ENCODE measurements at places on chromosomes 6 and 20.
A peak's percentile ranks its signal among the peaks of the same experiment; 100 is the strongest.

DNA sequence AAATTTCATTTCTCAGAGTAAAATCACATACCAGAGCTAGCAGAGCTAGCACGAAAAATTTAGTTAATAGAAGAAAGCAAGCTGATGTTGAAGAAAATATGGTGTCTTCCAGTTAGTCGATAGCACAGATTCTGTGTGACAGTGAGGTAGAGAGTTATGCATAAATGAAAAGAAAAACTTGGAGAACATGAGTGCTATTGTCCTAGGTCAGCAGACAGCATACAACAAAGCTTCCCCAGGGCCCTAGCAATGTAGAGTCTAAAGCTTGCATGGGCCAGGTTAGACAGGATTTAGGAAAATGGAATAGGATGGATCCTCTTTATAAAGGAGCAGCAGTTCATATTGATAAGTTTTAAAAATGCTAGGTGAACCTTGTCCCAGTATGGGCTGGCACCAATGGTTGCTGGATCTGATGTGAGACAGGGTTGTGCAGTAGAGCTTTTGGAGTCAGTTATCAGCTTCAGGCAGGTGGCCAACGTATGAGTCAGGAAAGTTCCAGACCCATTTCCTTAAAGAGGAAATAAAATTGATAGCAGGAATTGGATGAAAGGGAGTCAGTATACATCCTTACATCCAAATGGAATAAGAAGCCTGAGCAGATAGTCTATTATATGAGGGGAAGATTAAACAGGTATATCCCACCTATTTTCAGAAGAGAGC lies 277.2 kb downstream of the FRK start:
- DNase-seq, result no peak

DNA sequence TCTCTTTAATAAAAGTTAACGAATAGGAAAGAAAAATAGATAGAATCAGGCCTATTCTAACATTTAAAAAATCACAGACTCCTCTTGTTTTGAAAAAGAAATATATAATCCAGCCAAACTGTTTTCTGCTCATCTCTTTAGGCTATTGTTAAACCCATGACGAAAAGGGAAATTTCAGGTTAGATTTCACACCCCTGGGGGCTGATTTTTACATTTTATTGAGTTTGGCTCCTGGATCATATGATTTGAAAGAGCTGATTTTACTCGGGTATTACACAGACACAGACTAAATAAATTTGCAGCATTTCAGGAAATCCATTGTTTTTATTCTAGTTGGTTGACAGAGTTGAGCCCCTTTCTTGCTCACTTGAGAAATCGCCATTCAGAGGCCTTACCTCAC lies 135.8 kb upstream of the HMGCLL1 start:
- DNase-seq, result no peak

DNA sequence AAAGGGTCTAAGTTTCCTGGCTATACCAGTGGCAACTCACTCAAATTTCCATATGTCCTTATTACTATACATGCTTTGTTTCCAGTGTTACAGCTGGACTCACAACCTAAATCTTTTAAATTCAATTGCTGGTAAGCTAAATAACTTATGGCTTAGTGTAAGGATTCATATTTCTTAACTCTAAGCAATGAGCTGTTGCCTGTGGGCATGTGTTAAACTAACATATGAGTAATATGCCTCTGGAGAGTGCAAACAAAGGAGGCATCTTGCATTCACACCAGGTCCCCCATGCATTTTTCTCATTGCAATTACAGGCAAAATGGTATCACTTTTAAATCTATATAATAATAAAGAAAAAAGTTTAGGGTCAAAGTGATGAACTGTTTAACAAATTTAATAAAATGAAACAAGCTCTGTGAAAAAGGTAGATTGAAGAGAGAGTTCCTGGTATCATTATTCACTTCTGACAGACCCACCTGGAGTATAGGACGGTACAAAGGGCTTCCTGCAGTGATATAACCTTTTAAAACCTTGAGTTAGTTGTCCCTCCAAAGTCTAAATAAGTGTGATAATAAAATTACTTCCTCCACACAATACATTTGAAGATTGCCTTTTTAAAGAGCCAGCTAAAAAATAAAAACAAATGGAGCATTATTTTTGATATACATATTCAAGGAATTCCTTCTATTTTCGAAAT lies 57.6 kb upstream of the HMGCLL1 start:
- no peak for DNase-seq

DNA sequence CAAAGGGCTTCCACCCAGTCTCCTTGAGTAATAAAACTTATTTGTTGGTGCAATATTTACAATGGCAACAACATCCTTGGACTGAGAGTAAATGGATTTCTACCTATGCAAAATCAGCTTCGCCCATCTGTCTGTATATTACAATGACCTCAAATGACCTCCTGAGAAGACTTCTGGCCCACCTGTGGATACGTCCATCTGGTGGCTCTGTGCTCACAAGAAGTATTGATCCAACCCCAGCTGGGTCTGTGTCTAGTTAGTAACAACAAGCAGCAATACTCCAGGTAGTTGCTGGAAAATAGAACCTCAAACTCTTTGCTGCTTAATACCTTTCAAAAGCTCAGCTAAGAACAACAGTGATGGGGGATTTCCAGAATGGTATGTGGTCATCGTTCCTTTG lies 34.7 kb upstream of the GSTA4 start:
- DNase-seq, result no peak

GRCh38 chr6:123022975-123023374 lies 26.9 kb downstream of the CLVS2 start:
- DNase-seq, result no peak

DNA sequence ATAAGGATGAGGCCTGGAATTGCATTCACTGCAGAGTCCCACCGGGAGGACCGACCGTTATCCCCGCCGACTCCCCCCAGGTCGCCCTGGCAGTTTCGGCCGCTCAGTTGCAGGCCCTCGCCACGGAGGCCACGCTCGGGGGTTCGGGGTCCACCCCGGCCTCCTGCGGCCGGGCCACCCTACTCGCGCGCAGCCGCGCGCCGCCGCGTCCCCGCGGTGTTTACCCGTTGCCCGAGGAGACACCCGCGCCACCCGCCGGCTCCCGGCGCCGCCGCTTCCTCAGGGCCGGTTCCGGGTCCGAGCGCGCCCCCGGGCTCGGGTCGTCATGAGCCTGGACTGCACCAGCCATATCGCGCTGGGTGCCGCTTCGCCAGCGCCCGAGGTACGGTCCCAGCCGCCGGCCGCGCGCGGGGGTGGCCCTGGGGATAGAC lies at the start of gene CCDC170:
Gene CCDC170, plus strand, starts transcription at position 214 of the 431 bp plus-strand sequence. Its CDS starts 112 bp downstream, at position 326.
- DNase-seq, result peak; percentile 38

DNA sequence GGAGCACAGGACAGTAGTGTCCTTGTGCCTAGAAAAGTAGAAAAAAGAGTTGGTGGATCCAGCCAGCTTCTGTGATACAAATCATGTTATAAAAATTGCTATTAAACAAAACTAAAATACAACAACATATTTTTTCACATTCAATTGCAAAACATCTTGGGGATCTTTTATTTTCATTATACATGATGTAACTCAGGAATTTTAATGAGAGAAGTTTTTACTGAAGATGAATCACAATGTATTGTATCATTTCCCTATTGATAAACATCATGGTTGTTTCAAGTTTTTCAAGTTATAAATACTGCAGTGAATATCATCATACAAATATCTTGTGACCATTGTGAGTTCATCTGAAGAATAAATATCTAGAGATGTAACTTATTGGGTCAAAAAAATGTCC lies 608.0 kb downstream of the PHF3 start:
- DNase-seq, result no peak

DNA sequence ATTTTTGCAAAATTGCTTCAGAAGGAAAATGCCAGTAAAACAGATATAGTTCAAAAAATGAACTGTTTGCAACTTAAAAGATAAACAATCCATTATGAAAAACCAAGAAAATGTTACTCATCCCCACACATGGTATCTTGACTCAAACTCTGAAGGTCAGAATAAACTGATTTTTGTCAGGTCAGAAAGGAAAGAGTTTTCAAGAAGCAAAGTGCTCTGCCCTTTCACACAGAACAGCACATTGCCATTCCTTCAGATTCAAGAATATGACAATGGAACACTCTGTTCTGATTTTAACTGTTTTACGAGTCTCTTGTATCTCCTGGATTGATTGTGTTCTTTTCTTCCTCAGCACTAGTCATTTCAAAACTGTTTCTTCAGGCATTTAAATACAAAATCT lies 33.8 kb upstream of the NT5E start:
- no peak for DNase-seq

DNA sequence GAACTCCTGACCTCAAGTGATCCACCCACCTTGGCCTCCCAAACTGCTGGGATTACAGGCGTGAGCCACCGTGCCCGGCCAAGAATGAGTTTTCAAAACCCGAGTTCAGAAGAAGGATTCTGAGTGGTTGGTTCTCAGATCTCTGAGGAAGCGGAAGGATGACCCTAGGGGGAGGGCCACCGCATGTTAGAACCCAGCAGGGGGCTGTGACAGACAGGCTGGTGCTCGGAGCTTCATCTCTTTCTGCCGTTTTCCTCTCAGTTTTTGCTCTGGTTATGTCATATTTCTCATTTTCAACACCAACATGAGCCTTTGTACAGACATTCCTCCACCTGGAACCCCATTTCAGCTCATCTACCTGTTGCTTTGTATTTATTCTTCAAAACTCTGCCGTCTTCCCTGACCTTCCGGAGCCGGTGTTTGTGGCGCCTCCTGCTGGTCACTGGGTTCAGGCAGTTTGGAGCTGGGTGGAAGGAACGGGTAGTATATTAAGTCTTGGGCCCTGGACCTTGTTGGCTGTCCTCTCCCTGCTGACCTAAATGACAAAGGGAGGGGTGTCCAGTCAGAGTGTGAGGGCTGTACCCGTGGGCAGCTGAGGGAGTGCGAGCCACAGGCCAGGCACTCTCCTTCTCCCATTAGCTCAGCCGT lies at the start of gene DEFB123:
Gene DEFB123, plus strand, starts transcription at position 621 of the 648 bp plus-strand sequence. CDS start 67 bp downstream, outside the sequence.
- no peak for DNase-seq

DNA sequence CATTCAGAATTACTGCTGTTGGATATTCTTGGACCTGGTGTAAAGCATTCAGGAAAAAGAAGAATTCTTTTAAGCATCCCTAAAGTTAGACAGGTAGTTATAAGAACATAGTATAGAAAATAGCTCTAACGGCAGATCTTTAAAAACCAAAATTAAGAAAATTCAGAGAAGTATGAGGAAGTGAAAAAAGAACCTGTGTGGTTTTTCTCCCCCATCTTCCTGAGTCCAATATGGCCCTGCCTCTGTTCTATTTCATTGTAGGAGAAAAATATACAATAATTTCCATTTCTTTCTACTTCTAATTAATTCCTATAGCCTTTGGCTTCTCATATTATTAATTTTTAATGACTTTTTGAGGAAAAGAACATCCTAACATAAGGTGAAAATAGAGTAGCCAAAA lies 47.1 kb downstream of the FHL5 start:
- DNase-seq, result no peak

GRCh38 chr6:133093956-133094355 lies 147.2 kb upstream of the EYA4 start:
- no peak for DNase-seq

GRCh38 chr20:50628853-50629669 lies 62.3 kb downstream of the RIPOR3 start:
- no peak for DNase-seq

DNA sequence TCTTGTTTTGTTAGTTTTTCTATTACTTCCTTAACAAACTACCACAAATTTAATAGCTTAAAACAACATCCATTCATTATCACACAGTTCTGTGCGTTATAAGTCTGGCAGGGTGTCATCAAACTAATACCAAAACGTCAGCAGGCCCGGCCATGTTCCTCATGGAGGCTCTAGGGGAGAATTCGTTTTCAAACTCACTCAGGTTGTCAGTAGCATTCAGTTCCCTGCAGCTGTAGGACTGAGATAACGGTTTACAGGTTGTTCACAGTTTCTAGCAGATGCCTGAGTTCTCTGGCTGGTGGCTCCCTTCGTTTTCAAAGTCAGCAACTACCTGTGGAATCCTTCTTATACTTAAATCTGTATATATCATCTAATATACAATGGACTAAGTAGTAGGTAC lies 72.5 kb upstream of the PRSS16 start:
- no peak for DNase-seq

DNA sequence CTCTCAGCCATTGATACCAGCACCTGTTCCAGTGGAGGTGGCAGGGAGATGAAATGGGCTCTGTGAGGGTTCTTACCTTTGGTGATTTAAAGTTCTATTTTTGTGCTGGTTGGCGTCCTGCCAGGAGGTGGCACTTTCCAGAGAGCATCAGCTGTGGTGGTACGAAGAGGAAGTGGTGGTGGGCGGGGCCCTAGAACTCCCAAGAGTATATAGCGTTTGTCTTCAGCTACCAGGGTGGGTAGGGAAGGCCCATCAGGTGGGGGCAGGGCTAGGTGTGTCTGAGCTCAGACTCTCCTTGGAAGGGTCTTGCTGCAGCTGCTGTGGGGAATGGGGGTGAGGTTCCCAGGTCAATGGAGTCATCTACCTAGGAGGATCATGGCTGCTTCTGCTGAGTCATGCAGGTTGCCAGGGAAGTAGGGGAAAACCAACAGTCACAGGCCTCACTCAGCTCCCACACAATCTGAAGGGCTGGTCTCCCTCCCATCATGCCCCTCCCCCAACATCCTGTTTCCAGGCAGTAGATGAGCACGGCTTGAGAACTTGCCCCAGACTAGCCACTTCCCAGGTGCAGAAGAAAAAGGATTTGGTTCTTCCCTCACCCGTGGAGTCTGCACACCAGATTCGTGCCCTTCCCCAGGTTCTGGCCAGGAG lies 46.6 kb downstream of the MOXD1 start:
- peak; percentile 8 for DNase-seq

DNA sequence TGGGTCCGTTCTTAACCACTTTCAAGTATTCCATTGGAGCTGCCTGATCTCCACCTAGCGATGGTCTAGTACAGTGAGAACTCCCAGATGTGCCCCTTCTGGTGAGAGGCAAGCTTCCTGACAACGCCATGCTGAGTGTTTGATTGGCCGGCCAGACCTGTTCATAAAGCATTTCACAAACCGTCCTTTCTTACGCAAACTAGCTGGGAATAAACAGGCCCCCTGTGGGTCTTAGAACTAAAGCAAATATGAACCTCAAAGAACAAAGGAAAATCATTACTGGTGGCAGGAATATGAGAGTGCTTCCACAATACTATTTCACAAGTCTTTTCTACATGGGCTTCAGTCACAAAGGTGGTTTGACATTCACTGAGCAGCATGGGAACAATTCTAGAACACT lies 15.6 kb upstream of the GCNT2 start:
- no peak for DNase-seq

GRCh38 chr6:79261666-79262065 lies 27.2 kb upstream of the HMGN3 start:
- no peak for DNase-seq

GRCh38 chr20:42483730-42484303 lies 705.9 kb downstream of the PTPRT start:
- DNase-seq, result no peak

GRCh38 chr6:136502786-136503185 lies 47.4 kb downstream of the MAP7 start:
- DNase-seq, result no peak

- DNase-seq, result no peak
Measured at GRCh38 chr20:54611708-54612412, 136.5 kb downstream of the DOK5 start.

- DNase-seq, result no peak
Measured at GRCh38 chr20:47161411-47161810, 195.1 kb downstream of the ZMYND8 start.
